ENCODE measurements at places on chromosomes 3 and 15. TPM values are rescaled to one million over a fixed set of nuclear protein-coding genes. Genes with fewer than 3 reads are reported as not detected.

Gene FANCD2
- total RNA-seq, result 11.3 TPM

Gene TLR9
- total RNA-seq, result not detected

Gene SLC26A6
- total RNA-seq, result 11.0 TPM

Gene PLA2G4B
- 0.13 TPM for total RNA-seq

Gene ROBO2
- not detected for total RNA-seq

Gene CAPN7
- 21.1 TPM for total RNA-seq

DNA sequence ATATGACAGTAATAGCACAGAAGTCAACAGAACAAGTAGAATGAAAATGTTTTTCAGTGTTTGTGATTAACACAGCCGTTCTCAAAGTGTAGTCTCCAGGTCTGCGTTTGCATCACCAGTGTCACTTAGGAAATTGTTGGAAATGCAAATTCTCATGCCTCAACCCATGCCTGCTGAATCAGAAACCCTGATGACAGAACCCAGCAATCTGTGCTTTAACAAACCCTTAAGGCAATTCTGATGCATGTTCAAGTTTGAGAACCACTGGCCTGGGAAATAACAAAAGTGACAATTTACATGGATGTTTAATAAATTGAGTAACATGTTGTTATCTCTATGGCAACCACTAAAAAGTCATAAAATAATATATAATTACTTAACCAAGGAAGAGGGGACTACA lies 103.1 kb upstream of the ATP11B start:
- DNase-seq, result no peak

DNA sequence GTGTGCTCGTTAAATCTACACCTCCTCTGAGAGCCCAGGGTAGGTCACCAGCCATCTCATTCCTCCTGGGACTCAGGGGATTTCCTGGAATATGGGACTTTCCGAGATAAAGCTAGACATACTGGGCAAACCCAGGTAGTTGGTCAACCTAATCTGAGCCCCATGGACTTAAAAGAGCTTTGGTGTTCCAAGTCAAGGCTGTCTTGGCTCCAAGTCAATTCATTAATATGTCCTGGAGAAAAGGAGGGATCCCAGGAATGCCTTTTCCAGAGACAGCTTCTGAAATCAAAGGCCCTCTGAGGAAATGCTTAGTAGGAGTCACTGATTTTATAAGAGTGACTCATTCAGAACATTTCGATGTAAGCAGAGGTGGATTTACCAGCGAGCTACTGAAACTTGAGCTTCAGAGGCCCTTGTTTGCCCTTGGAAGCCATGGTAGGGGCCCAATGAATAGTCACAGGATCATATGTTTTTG lies 137.3 kb upstream of the UBE2E1 start:
- DNase-seq, result no peak

GRCh38 chr15:72042054-72042453 lies 75.9 kb downstream of the MYO9A start:
- no peak for DNase-seq

GRCh38 chr3:111776827-111777483 lies 82.1 kb upstream of the PHLDB2 start:
- DNase-seq, result no peak

DNA sequence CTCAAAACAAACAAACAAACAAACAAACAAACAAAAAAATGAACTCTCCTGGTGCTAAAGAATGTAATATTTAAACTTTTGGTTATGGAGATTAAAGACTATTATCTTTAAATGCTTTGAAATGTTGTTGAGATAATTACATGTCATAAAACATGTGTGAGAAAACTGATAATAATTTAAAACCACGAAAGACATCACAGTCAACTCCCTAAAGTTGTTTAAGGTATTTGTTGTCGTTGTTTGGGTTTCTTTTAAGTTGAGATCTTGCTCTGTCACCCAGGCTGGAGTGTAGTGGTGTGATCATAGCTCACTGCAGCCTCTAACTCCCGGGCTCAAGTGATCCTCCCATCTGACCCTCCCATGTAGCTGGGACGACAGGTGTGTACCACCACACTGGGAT lies 12.0 kb downstream of the EFCAB12 start:
- DNase-seq, result no peak

DNA sequence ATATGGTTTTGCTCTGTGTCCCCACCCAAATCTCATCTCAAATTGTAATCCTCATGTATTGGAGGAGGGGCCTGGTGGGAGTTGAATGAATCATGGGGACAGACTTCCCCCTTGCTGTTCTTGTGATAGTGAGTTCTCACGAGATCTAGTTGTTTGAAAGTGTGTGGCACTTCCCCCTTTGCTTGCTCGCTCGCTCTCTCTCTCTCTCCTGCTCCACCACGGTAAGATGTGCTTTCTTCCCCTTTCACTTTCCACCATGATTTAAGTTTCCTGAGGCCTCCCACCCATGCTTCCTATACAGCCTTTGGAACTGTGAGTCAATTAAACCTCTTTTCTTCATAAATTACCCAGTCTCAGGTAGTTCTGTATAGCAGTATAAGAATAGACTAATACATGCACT lies 60.7 kb downstream of the GSK3B start:
- no peak for DNase-seq

DNA sequence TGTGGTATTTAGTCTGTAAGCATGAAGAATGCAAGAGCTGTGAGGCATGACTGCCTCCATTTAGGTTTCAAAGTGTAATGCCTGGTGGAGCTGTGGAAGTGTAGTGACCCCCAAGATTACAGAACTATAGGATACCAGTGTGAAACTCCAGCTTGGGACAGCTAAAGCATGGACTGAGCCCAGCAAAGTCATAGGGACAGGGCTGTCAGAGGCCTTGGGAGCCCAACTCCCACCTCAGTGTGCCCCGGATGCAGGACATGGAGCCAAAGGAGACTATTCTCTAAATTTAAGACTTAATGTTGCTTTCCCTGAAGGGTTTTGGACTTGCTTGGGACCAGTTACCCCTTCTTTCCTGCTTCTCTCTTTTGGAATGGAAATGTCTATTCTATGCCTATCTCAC lies 10.8 kb downstream of the GPR15 start:
- DNase-seq, result no peak

DNA sequence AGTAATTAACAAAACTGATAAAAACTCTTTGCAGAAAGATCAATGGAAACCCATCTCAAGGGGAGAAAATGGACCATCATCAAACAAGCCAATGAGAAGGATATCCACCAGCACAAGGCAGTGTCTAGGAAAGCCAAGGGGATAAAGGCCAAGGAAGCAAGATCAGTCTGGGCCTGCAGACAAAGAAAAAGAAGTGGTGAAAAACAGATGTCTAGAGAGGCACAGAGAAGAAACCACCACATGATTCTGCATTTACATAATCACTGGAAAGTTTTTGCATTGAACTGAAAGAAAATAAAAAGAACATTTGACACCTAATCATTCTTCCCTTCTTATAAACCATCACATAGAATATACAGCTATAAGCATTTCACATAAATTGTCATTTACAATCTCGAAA lies 23.0 kb upstream of the VPS39 start:
- DNase-seq, result no peak

GRCh38 chr3:157837336-157837735 lies 268.9 kb downstream of the SHOX2 start:
- no peak for DNase-seq

Data from dermis microvascular lymphatic vessel endothelial cell (primary cell).